ENCODE measurements at places on chromosomes 5 and 9.

DNA sequence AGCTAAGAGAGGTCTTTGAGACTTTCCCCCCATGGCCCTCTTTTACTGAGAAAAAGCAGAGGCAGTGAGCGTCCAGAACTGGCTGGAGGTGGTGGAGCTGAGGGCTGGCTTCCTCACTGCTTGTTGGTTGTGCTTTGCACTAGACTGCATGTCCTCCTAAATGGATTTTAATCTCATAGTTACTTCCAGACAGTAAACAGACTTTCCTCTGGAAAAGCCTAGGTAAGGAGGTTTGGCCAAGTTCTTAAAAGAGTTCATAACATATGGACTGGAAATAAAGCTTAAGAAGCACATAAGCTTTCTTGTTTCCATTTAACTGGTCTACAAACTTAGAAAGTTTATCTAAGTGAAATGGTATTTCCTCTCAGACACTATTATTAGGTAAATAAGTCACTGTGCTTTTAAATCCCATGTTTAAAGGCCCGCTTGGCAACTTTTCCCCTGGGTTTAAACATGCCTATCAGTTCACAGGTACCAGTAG lies 2.0 kb downstream of the ASPN start:
- DNase-seq, result no peak

GRCh38 chr9:121399126-121399882 lies 29.3 kb upstream of the STOM start:
- DNase-seq, result no peak

- no peak for DNase-seq
Measured at GRCh38 chr5:181281984-181282316, 21.0 kb upstream of the TRIM52 start.

DNA sequence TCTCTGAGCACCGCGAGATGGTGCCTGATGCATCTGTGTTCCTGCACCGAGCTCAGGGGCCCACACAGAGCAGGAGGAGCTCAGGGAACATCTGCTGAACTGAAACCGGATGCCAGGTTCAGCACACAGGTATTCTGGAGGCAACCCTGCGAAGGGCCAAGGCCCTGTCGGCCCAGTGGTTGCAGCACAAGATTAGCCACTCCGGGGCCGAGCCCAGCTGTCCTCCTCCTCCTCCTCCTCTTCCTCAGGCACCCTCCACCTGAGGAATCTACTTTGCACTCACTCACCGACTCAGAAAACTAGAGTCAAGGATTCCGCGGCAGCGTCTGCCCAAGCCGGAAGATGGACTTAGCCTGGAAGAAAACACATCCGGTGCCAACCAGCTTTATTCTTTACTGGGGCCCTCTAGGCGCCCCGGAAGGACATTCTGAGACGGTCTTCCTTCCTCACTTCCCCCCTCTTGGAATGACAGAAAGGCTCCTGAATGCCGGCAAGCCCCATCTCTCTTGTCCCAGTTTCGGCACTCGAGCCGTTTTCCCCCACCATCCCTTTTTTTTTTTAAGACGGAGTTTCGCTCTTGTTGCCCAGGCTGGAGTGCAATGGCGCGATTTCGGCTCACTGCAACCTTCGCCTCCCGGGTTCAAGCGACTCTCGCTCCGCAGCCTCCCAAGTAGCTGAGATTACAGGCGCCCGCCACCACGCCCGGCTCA lies at the start of gene ZBTB6:
Gene ZBTB6, minus strand, starts transcription at position 360 of the 710 bp plus-strand sequence. CDS start 1,251 bp downstream, outside the sequence.
- peak; percentile 86 for DNase-seq

Measured in activated CD4-positive, alpha-beta memory T cell treated with anti-CD3 and anti-CD28 coated beads for 36 hours (primary cell).